ENCODE measurements at places on chromosomes 5 and 9.

DNA sequence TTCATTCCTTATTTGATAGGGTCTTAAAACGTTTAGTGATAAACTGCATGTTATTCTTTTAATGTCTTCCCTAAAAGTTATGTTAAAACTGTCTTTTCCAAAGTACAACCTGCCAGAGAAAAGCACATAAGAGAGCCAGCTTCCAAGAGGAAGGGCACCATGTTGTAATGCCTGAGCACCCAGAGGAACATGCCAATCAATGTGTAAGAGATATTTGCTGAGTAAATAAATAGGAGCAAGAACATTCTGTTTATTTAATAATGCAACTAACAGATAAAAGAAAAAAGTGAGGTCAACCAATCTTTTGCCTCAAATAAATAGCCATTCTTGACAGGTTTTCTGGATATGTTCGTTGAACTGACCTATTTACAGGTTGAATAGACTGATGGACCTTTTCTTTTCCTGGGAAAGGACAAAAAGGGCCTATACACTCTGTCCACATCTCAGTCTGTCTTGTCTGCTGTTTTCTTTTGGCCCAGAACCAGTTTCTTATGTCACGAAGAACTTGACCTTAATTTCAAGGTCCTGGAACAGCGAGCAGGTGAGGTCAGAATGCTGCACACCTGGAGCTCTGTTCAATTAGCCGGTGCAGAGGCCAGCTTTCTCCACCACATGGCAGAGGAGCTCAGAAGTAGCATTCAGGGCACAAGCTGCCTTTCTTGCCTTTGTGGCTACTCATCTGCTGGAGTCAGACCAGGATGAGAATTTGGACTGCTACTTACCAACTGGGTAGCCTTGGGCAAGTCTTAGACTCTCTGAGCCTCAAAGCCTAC lies 77.7 kb downstream of the PLCXD3 start:
- no peak overlapping the region for H3K4me3 ChIP-seq
- no peaks in the 10 kb centered on the region for H3K27me3 ChIP-seq
- no peaks in the 10 kb centered on the region for H3K4me1 ChIP-seq
- H3K36me3 ChIP-seq = no peaks in the 10 kb centered on the region
- no peak for DNase-seq

DNA sequence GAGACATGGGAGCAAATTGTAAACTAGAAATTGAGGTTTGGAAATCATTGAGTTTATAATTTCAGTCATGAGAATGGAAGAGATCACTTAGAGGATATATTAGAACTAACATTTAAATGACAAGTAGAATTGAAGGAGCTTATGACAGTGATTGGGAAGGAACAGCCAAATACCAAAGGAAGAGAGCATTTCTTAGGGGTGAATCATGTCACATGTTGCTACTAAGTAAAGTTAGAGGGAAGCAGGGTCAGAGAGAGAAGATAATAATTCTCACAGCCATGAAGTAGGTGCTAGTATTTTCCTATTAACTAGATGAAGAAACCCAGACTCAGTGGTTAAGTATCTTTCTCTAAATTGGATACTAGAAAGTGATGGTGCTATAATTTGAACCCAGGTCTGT lies 59.3 kb downstream of the COMMD10 start:
- no peak overlapping the region for H3K4me3 ChIP-seq
- H3K27ac ChIP-seq = no peak overlapping the region
- no peaks in the 10 kb centered on the region for H3K27me3 ChIP-seq
- no peaks in the 10 kb centered on the region for H3K4me1 ChIP-seq
- no peak for DNase-seq
- H3K36me3 ChIP-seq = no peaks in the 10 kb centered on the region

GRCh38 chr5:133238426-133239205 lies 186.8 kb downstream of the HSPA4 start:
- no peaks in the 10 kb centered on the region for H3K36me3 ChIP-seq
- no peaks in the 10 kb centered on the region for H3K27me3 ChIP-seq
- DNase-seq = no peak
- H3K4me1 ChIP-seq = no peaks in the 10 kb centered on the region

GRCh38 chr5:177557041-177557647 lies 2.8 kb upstream of the FAM193B start:
- H3K36me3 ChIP-seq = no peaks in the 10 kb centered on the region
- H3K27me3 ChIP-seq = no peaks in the 10 kb centered on the region
- peaks cover 23% of the 10 kb centered on the region for H3K4me1 ChIP-seq
- no peak overlapping the region for H3K4me3 ChIP-seq
- no peak overlapping the region for H3K27ac ChIP-seq

- no peak overlapping the region for H3K4me3 ChIP-seq
- no peaks in the 10 kb centered on the region for H3K4me1 ChIP-seq
- no peak for DNase-seq
- no peaks in the 10 kb centered on the region for H3K36me3 ChIP-seq
Measured at GRCh38 chr5:10921160-10921559, 160.1 kb upstream of the DAP start.

- H3K27me3 ChIP-seq = peaks cover 3% of the 10 kb centered on the region
- no peaks in the 10 kb centered on the region for H3K36me3 ChIP-seq
- no peaks in the 10 kb centered on the region for H3K4me1 ChIP-seq
- no peak for DNase-seq
- H3K27ac ChIP-seq = no peak overlapping the region
Measured at GRCh38 chr5:171614971-171615653, 170.5 kb upstream of the SMIM23 start.

DNA sequence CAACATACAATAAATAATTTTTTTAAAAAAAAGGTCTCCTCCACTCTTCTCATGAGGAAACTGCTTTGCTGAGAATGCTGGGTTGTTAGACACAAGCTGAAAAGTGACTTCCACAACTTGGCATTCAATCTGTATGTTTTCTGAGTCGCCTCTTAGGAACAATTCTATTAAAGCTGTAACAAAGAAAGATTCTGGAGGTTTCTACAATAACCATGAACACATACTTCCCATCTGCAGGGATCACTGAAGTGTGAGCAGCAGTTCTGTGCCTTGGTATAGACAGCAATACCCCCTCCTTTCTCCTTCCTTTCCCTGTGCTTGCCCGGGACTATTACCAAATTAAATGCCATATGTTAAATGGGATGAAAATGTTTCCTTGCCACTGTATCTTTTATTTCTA lies 1.5 kb downstream of the DIRAS2 start:
- H3K36me3 ChIP-seq = no peaks in the 10 kb centered on the region
- no peak overlapping the region for H3K27ac ChIP-seq
- no peaks in the 10 kb centered on the region for H3K4me1 ChIP-seq
- no peak overlapping the region for H3K4me3 ChIP-seq
- peaks cover 7% of the 10 kb centered on the region for H3K27me3 ChIP-seq

GRCh38 chr5:68196876-68197275 lies 18.7 kb upstream of the PIK3R1 start:
- no peaks in the 10 kb centered on the region for H3K36me3 ChIP-seq
- H3K27me3 ChIP-seq = no peaks in the 10 kb centered on the region
- DNase-seq = no peak
- no peak overlapping the region for H3K27ac ChIP-seq

DNA sequence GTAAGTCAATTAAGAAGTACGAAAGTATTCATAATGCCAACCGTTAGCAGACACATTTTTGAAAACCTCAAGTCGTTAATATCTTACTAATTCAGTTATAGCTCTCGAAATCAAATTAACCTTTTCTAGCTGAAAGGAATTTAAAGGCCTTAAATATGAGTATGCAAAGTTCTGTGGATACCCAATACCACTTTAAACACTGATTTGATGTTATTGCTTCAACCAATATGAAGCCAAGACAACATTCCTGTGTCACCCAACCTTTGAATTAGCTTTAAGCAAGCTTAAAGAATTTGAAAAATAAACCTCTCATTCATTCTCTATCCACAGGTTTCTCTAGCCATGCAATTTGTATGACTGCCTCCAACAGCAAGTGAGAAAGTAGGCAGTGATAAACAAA lies 204.5 kb downstream of the MCTP1 start:
- H3K4me1 ChIP-seq = no peaks in the 10 kb centered on the region
- DNase-seq = no peak
- H3K36me3 ChIP-seq = no peaks in the 10 kb centered on the region
- H3K4me3 ChIP-seq = no peak overlapping the region
- no peak overlapping the region for H3K27ac ChIP-seq

DNA sequence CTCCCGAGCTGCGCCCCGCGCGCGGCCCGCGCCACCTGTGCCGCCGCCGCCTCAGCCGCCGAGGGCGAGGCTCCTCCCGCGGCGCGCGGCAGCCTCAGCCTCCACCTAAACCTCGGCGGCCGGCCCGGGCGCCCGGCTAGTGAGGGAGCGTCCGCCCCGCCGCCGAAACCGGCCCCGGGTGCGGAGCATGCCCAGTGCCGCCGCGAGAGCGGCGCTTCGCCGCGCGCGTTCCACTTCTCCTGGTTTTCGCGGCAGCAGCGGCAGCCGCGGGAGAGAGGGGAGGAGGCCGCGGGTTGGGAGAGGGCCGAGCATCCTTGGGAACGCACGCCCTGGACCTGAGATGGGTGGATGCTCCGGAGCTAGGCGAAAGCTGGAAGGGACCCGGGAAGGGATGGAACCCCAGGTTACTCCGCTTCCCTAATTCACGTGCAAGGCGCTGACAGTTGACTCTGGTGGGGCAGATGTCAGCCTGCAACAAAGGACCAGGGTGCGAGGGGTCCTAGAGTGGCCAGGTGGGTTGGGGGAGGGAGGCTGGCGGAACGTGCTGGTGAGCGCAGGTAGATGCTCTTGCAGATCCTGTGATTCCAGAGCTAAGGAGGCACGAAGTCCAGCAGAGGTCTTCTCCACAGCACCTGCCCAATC lies at the start of gene CTNND2:
TSS of gene CTNND2 (minus strand) at position 182 of the 642 bp plus-strand sequence. CDS start 593 bp downstream, outside the sequence.
- no peak within 1 kb of the TSS for H3K4me3 ChIP-seq
- no peaks in the 10 kb centered on the region for H3K4me1 ChIP-seq
- no peaks in the 10 kb centered on the region for H3K36me3 ChIP-seq
- no peak for DNase-seq
- no peaks in the 10 kb centered on the region for H3K27me3 ChIP-seq

DNA sequence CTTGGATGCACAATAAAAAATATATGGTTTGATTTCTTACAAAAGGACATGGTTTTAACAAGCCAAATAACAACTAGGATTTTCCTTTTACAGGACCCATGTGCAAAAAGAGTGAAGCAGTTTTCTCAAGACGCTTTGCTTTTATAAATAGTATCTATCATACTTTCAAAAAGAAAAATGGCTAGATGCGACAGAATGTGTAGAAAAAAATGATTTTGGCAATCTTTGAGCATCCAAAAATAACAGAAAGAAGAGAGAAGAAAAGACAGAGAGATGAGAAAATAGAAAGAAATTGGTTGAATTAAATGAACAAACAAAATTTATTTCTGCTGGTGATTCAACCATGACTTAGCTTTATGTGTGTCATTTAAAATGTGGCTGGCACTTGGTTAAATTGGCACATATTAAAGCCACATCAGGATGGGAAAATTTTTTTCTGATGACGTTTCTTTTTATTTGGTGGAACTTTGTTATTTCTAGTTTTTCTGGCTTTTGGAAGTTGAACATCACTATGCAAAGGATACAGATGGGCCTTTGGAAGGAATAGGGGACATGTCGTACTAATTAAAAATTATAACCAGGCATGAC lies 35.6 kb upstream of the NREP start:
- H3K4me3 ChIP-seq = no peak overlapping the region
- H3K4me1 ChIP-seq = no peaks in the 10 kb centered on the region
- no peaks in the 10 kb centered on the region for H3K27me3 ChIP-seq
- DNase-seq = no peak
- no peaks in the 10 kb centered on the region for H3K36me3 ChIP-seq
- no peak overlapping the region for H3K27ac ChIP-seq

- H3K4me3 ChIP-seq = no peak overlapping the region
- H3K27ac ChIP-seq = no peak overlapping the region
- H3K36me3 ChIP-seq = no peaks in the 10 kb centered on the region
- DNase-seq = no peak
Measured at GRCh38 chr9:81890104-81890503, 38.1 kb upstream of the SPATA31D4 start.

DNA sequence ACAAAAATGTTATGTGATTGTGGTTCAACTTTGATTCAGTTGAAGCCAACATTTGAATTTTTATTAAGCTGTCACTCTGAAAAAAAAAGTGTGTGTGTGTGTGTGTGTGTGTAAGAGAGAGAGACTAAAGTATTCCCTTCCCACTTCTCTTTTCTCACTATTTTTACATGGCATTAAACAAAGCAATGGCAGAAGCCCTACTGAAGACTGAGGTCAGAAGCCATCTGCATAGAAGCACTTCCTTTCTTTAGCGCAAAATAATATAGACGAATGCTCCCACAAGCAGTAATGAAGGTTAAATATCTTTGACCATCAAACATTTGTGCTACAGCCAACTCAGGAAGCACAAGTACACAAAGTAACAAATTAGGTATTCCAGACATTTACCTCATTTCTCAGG lies 540.5 kb downstream of the KCTD16 start:
- H3K4me1 ChIP-seq = no peaks in the 10 kb centered on the region
- no peak overlapping the region for H3K4me3 ChIP-seq
- no peak overlapping the region for H3K27ac ChIP-seq
- DNase-seq = no peak
- H3K27me3 ChIP-seq = no peaks in the 10 kb centered on the region
- H3K36me3 ChIP-seq = no peaks in the 10 kb centered on the region

GRCh38 chr9:7094576-7094975 lies 336.8 kb downstream of the KDM4C start:
- H3K36me3 ChIP-seq = peaks cover 16% of the 10 kb centered on the region
- no peak overlapping the region for H3K4me3 ChIP-seq
- no peaks in the 10 kb centered on the region for H3K4me1 ChIP-seq
- H3K27ac ChIP-seq = no peak overlapping the region
- no peaks in the 10 kb centered on the region for H3K27me3 ChIP-seq
- DNase-seq = no peak

- no peak for DNase-seq
- no peak overlapping the region for H3K4me3 ChIP-seq
- no peak overlapping the region for H3K27ac ChIP-seq
- no peaks in the 10 kb centered on the region for H3K27me3 ChIP-seq
- H3K36me3 ChIP-seq = no peaks in the 10 kb centered on the region
Measured at GRCh38 chr5:93346301-93346700, 234.7 kb downstream of the NR2F1-AS1 start.

- no peaks in the 10 kb centered on the region for H3K27me3 ChIP-seq
- no peak overlapping the region for H3K4me3 ChIP-seq
- DNase-seq = no peak
- H3K36me3 ChIP-seq = no peaks in the 10 kb centered on the region
- H3K4me1 ChIP-seq = no peaks in the 10 kb centered on the region
- no peak overlapping the region for H3K27ac ChIP-seq
Measured at GRCh38 chr9:26559506-26559905, 333.1 kb downstream of the CAAP1 start.

DNA sequence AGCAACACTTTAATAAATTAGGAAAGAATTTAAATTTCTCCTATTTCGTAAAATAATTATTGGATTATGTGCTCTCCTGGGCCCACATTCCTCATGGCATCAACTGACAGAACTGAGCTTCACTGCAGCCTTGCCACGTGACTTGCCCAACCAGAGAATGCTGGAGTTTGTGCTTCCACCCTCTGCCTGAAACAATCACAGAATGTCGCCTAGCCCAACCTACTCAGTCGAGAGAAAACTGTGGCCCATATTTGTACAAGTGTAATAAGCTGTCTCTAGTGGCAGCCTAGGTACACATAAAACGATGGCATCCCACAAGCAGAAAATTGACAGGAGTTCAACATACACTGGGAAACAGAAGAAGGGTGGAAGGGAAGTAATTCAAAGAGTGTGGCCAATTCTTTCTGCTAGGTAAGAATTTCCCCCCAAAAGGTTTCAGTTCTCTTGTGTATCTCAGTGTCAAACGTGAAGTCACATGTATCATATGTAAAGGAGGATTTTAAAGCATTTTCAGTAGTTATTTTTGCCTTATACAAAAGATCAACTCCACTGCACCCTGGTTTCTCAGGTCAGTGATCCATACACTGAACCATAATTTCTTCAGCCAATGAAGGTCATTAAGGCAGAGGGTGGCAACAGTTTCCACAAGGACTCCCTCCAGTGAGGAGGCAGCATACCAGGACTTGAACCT lies 41.7 kb downstream of the ZNF608 start:
- no peaks in the 10 kb centered on the region for H3K36me3 ChIP-seq
- no peak overlapping the region for H3K4me3 ChIP-seq
- no peaks in the 10 kb centered on the region for H3K27me3 ChIP-seq

All from effector memory CD4-positive, alpha-beta T cell (primary cell).